Keratinocyte (primary cell): ENCODE measurements at places on chromosomes 2 and 18. TPM values are rescaled to one million over a fixed set of nuclear protein-coding genes. Genes with fewer than 3 reads are reported as not detected.

DNA sequence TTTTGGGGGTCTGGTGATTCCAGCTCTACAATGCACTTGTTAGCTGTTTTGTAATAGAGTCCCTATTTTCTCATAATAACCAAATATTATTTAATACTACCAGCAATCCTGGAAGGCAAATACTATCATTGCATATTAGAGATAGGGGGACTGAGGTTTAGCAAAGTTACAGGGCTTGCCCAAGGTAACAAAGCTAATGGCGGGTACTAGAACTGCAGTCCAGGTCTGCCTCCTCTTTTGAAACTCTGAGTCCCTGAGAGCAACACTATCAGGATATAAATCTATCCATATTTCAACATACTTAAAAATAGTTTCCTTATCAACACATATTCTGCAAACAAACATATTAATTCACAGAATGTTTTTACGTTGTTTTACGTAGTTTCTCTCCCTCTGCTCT is 235.5 kb upstream of the ACVR2A start:
- no peak for DNase-seq
- H3K27me3 ChIP-seq, result no peaks in the 10 kb centered on the region
- no peaks in the 10 kb centered on the region for H3K4me1 ChIP-seq
- H3K27ac ChIP-seq, result no peak overlapping the region
- H3K36me3 ChIP-seq, result no peaks in the 10 kb centered on the region

GRCh38 chr2:161417438-161418274 is 1.6 kb downstream of the TBR1 start:
- H3K27me3 ChIP-seq, result peaks cover 82% of the 10 kb centered on the region
- H3K4me1 ChIP-seq, result peaks cover 11% of the 10 kb centered on the region
- no peak overlapping the region for H3K4me3 ChIP-seq

- no peaks in the 10 kb centered on the region for H3K4me1 ChIP-seq
- no peak overlapping the region for H3K27ac ChIP-seq
- no peak overlapping the region for H3K4me3 ChIP-seq
- H3K27me3 ChIP-seq, result no peaks in the 10 kb centered on the region
- DNase-seq, result no peak
These were observed 8.8 kb upstream of the CRACDL start for GRCh38 chr2:98944775-98945174.

The G6PC2 gene
- not detected in 3 replicates for polyA plus RNA-seq
